DMS153 (cell line): ENCODE measurements at places on chromosomes 7 and 10.

DNA sequence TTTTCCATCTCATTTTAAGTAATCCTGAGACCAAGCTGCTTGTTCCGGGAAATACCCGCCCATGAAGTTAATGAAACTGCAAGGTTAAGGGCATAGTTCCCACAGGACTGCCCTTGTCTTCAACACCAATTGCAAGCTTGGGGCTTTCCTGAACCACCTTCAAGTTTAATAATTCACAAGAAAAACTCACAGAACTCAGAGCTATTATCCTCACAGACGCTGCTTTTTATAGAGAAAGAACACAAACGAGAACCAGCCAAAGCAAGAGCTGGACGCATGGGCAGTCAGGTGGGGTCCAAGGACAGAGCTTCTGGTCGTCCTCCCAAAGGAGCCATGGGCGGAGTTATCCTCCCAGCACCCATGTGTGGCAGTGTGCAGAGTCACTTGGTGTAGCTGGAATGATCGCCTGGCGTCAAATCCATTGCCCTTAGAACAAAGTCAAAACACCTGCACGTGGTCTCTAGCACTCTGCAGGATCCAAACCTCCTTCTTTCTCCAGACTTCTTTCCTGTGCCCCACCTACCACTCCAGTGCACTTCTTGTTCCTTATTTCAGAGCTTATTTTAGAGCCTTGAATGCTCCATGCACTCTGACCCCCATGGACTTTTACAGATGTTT, 56.7 kb downstream of the SNX10 start:
- no peak for DNase-seq

DNA sequence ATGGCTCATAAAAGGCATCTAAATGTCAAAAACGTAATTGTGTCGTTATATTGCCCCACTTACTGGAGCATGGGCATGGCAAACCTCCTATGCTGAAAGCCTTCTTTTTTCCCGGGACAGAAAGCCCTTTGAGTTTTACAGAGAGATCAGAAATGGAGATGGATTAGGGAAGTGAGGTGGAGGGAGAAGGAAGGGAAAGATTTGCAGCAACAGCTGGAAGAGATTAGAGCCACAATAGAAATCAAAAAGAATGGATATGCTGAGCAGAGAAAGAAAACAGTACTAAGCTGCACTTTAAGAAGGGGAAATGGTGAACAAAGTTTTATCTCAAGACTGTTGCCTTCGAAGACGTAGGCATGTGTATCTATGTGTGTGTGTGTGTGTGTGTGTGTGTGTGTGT, 97.2 kb upstream of the PCGF5 start:
- no peak for DNase-seq

- DNase-seq = peak; percentile 64
Observed at GRCh38 chr7:65251851-65252620, 121.6 kb upstream of the ZNF92 start.

DNA sequence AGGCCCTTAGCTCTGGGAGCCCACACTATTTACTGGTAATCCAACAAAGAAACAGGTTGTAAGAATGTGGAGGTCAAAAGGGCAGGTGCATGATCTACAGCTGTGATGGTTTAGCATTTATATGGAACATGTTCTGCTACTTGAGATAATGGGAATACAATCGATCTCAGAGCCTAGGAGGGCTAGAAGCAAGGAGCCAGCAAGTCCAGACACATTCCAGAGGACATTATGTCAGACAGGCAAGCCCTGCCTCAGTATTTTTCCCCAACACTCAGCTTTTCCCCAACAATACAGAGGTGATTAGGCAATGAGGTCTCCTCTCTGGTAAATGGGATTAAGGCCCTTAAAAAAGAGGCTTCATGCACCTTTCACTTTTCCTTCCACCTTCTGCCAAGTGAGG, 21.4 kb upstream of the GNAT3 start:
- no peak for DNase-seq

DNA sequence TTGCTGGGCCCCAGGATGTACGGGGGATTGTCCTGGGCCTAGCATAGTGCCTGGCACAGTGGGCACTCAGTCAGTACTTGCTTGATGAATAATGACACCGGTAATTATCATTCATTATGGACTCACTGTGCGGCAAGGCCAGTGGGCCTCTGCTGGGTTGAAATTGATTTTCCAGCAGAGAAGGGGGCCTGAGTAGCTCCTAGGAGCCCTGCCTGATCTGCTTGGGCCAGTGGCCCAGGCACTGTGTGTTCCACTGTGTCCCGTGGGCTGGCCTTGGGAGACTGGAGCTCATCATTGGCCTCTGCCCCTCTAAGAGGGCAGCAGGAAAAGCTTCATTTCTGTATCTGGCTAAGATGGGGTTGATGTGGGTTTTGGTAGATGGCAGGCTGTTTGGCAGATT, 1.4 kb downstream of the CHST3 start:
- no peak for DNase-seq

DNA sequence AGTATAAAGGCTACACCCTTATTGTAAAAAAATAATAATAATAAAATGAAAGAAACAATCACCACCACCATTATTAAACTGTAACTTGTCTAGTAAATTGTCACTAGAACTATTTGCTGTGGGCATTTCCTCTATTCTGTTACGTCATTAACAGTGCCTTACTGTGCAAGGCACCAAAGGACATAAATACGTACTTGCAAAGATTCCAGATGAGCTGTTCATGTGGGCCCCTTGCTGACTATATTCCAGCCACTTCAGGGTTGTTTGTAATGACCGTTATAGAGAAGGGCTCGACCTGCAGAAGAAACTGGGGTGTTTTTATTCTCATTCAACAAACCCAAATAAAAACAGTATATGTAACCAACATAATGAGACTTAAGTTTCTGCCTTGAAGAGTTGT, 60.4 kb downstream of the KLRG2 start:
- no peak for DNase-seq

DNA sequence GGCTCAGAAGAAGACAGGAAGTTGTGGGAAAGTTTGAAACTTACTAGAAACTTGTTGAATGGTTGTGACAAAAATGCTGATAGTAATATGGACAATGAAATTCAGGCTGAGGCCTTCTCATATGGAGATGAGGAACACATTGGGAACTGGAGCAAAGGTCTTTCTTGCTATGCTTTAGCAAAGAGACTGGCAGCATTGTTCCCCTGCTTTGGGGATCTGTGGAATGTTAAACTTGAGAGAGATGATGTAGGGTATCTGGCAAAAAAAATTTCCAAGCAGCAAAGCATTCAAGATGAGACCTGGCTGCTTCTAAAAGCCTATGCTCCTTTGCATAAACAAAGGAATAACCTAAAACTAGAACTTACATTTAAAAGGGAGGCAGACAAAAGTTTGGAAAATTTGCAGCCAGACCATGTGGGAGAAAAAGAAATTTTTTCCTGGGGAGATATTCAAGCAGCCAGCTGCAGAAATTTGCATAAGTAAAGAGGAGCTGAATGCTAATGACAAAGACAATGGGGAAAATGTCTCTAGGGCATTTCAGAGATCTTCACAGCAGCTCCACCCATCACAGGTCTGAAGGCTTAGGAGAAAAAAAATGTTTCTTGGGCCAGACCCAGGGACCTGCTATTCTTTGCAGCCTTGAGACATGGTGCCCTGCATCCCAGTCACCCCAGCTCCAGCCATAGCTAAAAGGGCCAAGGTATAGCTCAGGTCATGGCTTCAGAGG, 16.5 kb upstream of the KCND2 start:
- DNase-seq = no peak

DNA sequence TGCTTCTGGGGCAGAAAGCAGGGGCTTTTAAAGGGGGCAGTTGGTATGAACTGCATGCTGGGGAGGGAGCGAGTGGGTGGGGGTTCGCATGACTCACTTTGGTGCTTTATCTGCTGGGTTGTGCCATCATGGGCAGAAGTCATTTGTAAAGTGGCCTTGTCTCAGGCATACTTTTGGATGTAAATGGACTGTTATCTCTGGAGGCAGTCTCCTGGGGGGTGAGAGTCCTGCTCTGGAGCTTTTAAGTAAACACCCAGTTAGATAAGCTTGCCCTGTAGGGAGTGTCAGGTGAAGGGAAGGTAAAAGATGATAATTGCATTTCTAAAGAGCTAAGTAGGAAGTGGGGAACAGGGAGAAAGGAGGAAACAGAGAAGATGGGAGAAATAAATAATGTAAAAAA, 1.6 kb upstream of the GSTO1 start:
- no peak for DNase-seq

DNA sequence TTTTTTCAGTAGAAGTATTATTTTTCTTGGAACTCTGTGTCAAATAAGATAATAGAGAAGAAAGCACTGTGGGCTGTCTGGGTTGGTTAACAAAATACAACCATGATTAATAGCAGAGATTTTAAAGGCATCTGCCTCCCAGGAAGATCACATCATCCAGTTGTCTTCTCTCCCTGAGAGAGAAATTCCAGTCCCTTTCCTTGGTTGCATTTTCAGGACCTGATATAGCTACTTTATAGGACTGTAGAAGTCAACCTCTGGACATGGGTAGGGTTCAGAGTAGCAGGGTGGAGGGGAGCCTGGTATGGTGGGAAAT, 309.9 kb upstream of the IGFBP3 start:
- no peak for DNase-seq

- no peak for DNase-seq
Observed at GRCh38 chr7:137755427-137755826, 91.3 kb downstream of the DGKI start.

DNA sequence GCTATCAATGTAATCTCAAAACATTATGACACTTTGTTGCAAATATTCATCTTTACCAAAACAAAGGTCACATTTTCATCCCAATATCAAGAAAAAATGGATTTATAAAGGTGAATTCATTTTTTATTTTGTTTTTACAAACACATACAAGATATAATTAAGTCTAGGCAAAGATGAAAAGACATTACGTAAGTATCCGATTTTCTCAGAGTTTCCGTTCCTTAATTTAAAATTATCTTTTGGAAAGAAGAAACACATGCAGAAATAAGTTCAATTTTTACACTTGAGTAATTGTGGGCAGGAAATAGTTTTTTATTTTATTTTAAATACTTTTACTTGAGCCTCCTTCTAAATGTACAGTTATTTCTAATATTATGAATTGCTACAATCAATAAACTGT, 24.6 kb downstream of the RTKN2 start:
- DNase-seq = no peak

- no peak for DNase-seq
Observed at GRCh38 chr7:44280636-44280992, 44.8 kb downstream of the CAMK2B start.

DNA sequence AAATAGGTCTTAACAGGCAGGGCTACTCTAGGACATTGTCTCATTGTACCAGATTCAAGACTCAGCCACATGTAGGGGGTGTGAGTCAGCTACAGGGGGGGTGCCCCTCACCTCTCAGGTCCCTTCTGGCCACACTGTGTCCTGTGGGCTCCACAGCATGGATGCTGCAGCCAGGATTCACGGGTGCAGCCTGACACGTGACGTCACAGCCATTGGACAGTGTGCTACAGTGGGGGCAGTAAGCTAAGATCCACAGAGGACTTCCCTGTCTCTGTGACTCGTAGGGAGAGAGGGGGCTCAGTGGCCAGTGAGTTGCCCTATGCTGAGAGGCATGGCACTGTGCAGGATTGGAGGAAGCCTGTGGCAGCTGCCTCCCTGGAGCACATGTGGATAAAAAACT, 77.9 kb downstream of the TMEM178B start:
- no peak for DNase-seq

DNA sequence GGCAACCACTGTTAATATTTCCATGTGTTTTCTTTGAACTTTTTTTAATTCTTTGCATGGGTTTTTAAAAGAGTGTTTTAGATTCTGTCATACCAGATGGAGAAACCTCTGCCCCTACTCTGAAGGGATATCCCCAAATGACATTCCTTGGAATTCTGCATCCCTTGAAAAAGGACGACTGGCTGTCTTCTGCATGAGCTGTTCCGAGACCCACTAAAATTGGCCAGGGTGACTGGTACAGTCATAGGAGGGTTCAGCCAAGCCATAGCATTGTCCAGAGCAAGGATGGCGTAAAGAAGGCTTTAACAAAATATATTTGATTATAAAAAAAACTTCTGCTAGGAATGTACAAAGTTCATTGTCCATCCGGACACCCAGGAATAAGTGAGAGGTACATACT, 952.9 kb downstream of the NRG3 start:
- no peak for DNase-seq

- DNase-seq = no peak
Observed at GRCh38 chr10:53598914-53599313, 826.3 kb upstream of the MBL2 start.

GRCh38 chr7:70416347-70416985, 715.5 kb upstream of the GALNT17 start:
- DNase-seq = no peak

DNA sequence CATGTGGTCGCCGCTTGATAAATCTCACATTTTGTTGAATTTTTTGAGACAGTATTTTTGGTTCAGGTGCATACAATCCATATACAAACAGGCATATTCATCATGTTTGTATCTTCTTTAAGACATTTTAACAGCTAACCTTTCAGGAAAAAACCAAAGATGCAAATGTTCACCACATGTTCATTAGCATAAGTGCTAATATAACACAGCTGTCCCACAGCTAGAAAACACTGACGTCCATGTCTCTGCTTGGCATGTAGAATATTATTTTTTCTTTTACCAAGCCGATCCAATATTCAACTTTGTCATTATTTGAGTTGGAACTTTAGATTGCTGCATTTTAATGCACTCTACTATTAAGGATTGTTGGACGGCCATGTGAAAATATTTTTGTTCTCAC, 31.2 kb downstream of the BMPER start:
- DNase-seq = no peak

DNA sequence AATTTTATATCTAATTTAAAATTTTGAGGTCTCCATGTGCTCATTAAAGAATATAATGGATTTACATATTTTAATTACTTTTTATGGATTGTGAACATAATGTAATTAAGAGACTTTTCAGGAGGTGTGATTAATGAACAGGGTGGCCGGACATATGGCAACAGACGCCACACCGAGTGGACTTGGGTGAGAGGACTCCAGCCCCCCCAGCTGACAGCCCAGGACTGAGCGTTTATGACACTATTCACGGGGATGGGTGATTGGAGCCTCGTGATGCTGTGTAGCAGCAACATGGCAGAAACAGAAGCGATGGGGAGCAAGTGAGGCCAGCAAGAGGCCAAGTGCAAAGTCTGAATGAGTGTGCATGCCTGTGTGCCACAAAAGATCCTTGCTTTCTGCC, 1176.9 kb downstream of the TYW1 start:
- DNase-seq = no peak

GRCh38 chr7:30469303-30469702, 9.3 kb downstream of the NOD1 start:
- peak; percentile 64 for DNase-seq

- DNase-seq = peak; percentile 84
Observed at GRCh38 chr7:45721686-45722598, 147.8 kb downstream of the ADCY1 start.
